Stimulated activated CD4-positive, alpha-beta T cell treated with anti-CD3 and anti-CD28 coated beads, Interleukin-1b, Interleukin-23, amount 100 ng/mL, for 1 hour (primary cell): ENCODE measurements at places on chromosomes 4 and X.

- no peak for DNase-seq
These were observed 12.4 kb downstream of the DYNLT3 start for GRCh38 chrX:37834937-37835336.

- no peak for DNase-seq
These were observed 190.6 kb downstream of the NSUN7 start for GRCh38 chr4:40940317-40940741.

DNA sequence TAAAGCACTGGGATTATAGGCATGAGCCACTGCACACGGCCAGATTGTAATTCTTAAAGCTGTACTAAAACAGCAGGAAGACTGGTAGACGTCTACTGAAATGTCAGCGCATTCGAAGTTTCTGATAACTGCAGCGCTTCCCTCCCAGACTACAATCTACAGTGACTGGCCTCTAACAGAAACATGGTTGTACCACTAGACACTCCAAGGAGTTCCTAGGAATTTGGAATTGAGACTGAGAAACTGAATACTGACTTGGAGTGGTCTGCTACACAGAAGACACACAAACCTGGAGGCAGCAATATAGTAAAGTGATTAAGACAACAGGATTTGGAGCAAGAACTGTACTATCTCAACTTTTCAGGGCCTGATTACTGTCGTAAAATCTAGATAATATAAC lies 937 bp downstream of the HELQ start:
- no peak for DNase-seq

DNA sequence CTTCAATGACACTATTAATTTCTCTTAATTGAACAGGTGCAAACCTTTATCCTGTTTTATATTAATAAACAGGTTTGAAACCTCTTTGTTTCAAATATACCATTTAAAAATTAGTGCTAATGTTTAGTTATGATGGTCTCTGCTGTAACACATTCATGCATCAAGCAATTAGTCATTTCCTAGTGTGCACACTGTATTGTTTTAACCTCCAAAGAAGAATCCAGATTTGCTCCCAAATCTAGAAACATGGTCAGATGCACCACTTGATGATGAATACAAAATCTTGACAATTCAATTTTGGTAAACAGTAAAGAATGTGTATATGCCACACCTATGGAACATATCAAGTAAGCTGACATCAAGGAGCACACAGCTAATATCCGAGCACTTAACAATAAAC lies 157.1 kb downstream of the TRIML1 start:
- no peak for DNase-seq

DNA sequence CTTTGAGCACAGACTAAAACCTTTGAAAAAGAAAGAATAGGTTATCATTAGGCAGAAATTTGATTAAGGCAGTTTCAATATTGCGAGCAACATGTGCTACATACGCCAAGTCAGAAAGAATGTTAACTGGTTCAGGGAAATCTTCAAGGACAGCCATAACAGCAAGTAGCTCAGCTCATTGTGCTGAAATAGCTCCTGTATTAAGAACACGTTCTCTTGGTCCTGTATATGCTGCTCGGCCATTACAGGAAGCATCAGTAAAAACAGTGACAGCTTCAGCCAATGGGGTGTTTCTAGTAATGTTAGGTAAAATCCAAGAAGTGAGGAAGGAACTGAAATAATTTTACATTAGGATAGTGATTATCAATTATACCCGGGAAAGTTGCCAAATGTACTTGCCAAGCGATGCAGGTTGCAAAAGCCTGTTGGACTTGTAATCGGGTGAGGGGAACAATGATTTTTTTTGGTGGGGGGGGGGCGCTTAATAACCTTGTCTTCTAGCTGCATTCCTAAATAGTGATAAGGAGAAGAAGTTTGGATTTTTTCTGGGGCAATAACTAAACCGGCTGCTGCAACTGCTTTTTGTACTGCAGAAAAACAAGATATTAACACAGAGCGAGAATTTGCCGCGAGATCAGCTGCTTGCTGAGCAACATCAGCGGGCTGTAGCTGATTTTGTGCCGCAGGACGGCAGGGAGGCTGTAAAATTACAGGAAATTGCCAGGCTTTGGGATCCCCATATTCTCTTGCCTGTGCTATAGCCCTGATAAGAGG lies 49.4 kb upstream of the RASSF6 start:
- no peak for DNase-seq

DNA sequence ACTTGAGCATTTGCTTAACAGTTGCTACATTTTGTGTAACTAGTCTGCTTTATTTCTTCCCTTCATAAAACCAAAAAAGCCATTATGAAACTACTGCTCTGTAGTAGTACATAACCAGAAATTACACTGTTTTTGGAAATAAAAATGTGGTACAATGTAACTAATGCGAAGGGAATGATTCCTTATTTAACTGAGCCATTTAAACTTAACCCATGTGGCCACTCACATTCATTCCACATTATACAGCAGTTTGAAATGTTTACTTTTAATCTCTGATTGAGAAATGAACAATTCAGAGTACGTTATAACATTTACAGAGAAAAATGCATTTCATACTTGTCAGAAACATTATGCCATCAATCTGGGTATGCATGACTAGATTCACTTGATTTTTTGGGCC lies 94.2 kb downstream of the NYX start:
- DNase-seq, result no peak

DNA sequence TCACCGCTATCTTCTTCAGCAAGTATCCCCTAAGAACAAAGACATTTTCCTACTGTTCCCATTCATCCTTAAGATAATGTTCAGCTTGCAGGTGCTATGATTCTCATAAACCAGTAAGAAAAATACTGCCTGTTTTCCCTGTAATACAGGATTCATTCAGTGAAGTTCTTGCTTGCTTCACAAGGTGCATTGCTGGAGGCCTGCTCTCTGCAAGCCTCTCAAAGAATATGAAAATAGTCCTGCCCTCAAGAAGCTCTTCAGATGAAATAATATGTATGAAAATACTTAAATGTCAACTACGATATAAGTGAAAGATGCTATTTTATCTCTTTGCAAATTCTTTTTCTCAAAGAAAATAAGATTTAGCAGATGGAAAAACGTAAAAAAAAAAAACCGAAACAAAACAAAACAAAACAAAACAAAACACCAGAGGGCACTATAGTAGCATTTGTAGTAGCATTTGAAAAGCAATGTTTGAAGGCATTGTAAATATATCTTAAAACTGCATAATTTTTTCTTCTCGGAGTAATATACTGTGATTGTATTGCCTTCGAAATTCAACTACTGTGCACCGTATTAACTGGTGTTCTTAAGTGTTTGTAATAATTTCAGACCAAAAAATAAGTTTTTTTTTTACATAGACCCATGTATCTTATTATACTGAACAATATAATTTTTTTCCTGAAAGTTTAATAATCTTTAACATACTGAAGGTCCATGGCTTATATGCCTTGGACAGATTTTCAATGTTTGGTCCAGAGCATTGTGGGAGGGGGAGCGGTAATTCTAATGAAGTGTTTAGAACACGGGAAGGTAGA lies 26.0 kb downstream of the ADH4 start:
- DNase-seq, result no peak

DNA sequence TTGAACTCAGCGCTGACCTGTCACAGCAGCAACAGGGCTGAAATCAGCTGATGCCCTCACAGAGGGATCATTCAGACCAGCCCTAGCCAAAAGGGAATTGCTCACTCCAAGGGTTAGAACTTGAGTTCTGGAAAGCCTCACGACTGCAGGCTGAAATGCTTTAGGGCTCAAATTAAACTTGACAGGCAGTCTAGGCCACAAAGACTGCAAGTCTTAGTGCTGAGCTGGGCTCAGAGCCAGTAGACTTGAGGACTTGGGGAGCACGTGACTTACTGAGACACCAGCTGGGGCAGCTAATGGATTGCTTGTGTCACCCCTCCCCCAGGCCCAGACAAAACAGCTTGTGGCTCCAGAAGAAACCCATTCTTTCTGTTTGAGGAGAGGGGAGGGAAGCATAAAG lies 119.0 kb upstream of the SLC6A14 start:
- DNase-seq, result no peak

DNA sequence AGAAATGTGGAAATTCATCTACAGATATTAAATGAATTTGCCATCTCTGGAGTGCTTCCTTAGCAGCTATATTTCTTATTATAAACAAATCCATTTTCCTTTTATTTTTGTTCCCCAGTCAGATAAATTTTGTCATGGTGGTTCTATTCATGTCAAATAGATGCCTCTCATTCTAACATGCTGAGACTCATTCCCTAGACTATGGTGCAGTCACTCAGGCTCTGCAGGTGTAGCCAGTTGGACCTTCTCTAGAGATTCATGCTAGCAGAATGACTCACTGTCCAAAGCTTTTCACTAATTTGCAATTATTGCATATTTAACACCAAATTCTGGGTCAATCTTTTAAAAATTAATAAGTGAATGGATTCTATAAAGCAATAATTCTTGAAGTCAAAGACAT lies 1392.7 kb downstream of the PCDH7 start:
- no peak for DNase-seq

- no peak for DNase-seq
These were observed 204.8 kb downstream of the FAT4 start for GRCh38 chr4:125519371-125520146.

GRCh38 chr4:127601029-127601428 lies 31.7 kb upstream of the INTU start:
- DNase-seq, result no peak

GRCh38 chr4:165404080-165404479 lies 25.3 kb downstream of the CPE start:
- no peak for DNase-seq

GRCh38 chr4:81421346-81422218 lies 50.1 kb downstream of the RASGEF1B start:
- DNase-seq, result no peak

DNA sequence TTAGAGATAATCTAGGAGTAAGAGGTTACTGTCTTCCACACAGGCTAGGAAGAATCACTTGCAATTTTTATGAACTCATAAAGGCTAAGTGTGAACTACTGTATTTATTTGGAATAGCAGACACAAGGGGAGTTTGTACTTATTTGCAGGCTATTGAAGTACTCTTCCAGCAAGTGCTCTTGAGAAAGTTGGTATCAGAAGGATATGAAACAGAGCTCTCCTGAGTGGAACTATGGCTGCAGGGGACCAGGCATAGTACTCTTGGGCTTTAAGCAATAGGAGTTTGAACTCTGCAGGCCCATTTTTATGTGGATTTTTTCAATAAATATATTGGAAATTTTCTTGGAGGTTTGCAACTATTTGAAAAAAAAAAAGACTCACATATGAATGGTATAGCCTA lies 756.3 kb upstream of the ATOH1 start:
- DNase-seq, result no peak

DNA sequence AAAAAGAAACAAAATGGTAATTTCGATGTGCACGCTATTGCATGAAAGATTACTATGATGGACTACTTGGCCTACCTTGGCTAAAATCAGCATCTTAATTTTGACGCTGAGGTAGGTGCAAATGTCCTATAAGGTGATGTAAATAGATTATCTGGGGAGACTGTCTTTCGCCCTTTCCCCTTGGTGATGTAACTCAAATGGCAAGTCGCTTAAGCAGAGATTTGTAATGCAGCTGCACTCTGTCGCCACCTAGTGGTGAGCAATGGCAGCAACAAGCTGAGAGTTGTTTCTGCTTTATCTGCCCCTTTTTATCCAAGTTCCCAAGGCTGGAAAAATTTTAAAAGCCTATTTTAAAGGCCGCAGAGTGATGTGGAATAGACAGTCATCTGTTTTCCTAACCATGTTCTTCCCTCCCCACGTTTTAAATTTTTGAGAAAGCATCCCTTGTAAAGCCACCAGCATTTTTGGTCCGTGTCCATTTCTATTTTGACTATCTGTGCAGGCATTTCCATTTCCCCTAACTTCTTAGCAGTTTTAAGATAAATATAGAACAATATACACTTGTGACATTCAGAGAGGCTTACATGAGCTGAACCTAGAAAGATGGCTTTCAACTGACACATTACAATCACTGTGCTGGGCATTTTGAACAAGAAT lies 62.4 kb upstream of the PDLIM3 start:
- peak; percentile 32 for DNase-seq

GRCh38 chr4:101346351-101347266 lies 717 bp downstream of the PPP3CA start:
- peak; percentile 19 for DNase-seq

DNA sequence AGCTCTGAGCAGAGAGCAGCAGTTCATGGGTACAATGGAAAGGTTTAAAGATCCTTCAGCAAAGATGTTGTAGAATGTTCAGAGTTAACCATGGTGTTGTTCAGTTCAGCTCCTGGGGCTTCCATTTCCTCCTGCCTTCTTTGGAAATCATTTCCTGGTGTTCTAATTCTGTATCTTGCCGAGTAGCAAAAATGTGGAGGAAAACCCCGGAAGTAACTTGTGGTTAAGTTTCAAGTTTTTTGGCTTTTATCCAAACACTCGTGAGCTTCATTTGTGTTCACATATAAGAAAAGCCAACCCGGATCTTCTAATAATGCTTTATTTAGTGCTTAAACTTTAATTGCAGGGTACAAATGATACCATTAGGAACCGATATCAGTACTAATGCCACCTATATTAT lies 33.6 kb upstream of the ARX start:
- no peak for DNase-seq

GRCh38 chrX:9650091-9650490 lies 115.6 kb downstream of the GPR143 start:
- DNase-seq, result no peak

- DNase-seq, result no peak
These were observed 27.8 kb downstream of the DIPK2B start for GRCh38 chrX:45172890-45173289.

- no peak for DNase-seq
These were observed 31.7 kb upstream of the CRMP1 start for GRCh38 chr4:5924461-5925125.

DNA sequence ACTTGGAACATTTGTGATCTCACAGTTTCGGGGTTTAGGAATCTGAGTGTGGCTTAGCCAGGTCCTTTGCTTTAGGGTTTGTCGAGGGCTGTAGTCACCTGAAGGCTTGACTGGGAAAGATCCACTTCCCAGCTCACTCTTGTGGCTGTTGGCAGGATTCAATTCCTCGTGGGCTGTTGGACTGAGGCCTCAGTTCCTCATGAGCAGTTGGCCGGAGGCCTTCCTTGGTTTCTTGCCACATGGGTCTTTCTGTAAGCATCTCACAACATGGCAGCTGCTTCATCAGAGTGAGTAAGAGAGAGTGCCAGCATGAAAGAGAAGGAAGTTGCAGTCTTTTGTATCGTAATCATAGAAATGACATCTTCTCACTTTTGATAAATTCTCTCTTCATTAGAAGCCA lies 11.1 kb downstream of the TXLNG start:
- DNase-seq, result no peak
